ENCODE measurements at places on chromosomes 12 and 14. TPM values are rescaled to one million over a fixed set of nuclear protein-coding genes. Genes with fewer than 3 reads are reported as not detected.

DNA sequence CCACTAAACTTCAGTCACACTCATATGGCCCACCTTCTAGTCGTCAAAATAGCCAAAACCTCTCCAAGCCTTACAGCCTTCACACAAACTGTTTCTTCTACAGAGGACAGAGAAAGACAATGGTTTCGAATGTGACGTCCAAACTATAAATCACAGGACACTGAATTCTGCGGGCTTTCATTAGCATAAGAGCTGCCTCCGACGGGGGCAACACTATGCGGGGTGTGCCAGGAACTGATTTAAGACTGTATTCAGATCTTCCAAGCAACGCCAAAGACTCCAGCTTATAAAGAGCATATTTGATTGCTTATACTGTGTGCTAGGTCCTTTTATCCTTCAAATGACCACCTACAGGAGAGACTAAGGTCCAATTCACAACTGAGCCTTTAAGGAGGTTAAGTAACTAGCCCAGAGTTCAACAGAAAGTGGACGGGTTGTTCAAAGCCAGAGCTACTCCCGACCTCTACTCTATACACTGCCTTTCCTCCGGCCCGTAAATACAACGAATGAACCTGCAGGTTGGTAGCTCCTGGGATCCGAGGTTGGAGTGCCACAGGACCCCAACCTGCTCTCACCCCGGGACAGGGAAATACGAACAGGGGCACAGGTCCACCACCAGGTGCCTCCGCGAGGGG, 575 bp downstream of the L2HGDH start:
- DNase-seq = no peak

DNA sequence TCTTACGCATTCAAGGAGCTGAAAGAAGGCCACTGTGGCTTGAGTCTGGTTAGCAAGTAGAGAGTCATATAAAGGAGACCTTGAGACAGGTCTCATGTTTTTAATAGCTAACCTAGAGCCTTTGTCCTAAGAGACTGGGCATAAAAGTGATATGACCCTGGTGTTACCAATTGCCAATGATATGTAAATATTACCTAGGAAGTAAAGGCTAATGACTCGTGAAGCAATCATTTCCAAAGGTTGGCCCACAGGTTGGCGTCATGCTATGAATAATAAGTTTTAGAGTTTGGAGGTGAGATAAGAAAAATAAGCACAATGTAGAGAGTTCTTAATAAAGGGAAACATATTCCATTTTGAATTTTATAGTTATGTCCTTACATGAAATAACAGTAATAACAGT, 116.6 kb upstream of the PLEKHA5 start:
- no peak for DNase-seq

- DNase-seq = no peak
These were observed 54.1 kb downstream of the PLXNC1 start for GRCh38 chr12:94202245-94203180.

The CLEC4D gene
- total RNA-seq = not detected

GRCh38 chr14:74403619-74404417, 22.2 kb downstream of the SYNDIG1L start:
- no peak for DNase-seq

The ARHGAP9 gene
- 52.0 TPM for total RNA-seq

- no peak for DNase-seq
These were observed 129.1 kb upstream of the MAX start for GRCh38 chr14:65231286-65231980.

The DDN gene
- total RNA-seq = 6.4 TPM

GRCh38 chr14:26863736-26864135, 265.9 kb upstream of the NOVA1 start:
- no peak for DNase-seq

GRCh38 chr12:66072135-66072534, 58.4 kb downstream of the LLPH start:
- no peak for DNase-seq

Data from glutamatergic neuron (in vitro differentiated cells).